ENCODE measurements at places on chromosomes 12 and 14. TPM values are rescaled to one million over a fixed set of nuclear protein-coding genes. Genes with fewer than 3 reads are reported as not detected.

Gene IL22
- 253 TPM for total RNA-seq

Gene GALNT9
- not detected for total RNA-seq

Gene NPAS3
- total RNA-seq: not detected

Gene PAWR
- total RNA-seq: 5.6 TPM

- ATAC-seq: no peak
These were observed 126.9 kb downstream of the KITLG start for GRCh38 chr12:88453323-88453722.

- ATAC-seq: no peak
These were observed 3.4 kb downstream of the TEX22 start for GRCh38 chr14:105401699-105402098.

GRCh38 chr14:33386781-33387180, 448.1 kb downstream of the NPAS3 start:
- ATAC-seq: no peak

GRCh38 chr12:51922762-51923505, 15.6 kb downstream of the ACVRL1 start:
- no peak for ATAC-seq

GRCh38 chr12:83826112-83826511, 1086.5 kb downstream of the SLC6A15 start:
- ATAC-seq: peak; percentile 54

DNA sequence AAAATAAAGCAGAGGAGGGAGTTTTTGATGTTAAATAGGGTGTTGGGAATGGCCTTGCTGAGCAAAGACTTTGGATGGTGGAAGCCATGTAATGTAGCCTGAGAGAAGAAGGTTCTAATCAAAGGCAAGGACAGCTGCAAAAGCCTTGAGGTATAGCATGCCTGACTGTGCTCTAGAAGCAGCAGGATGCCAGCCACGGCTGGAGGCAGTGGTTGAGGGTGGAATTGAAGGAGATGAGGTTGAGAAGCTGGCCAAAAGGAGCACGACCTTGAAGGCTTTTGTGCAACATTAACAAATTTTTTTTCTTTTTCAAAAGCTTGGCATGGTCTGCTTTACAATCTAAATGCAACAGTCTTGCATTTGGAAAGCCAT, 42.3 kb upstream of the CSRP2 start:
- ATAC-seq: no peak
